ENCODE measurements at places on chromosomes 13 and 19. TPM values are rescaled to one million over a fixed set of nuclear protein-coding genes. Genes with fewer than 3 reads are reported as not detected.
A peak's percentile ranks its signal among the peaks of the same experiment; 100 is the strongest.

Gene MYBPC2
- total RNA-seq = not detected

Gene PEX11G
- 2.2 TPM for total RNA-seq

Gene DHRS12
- total RNA-seq = 4.9 TPM

DNA sequence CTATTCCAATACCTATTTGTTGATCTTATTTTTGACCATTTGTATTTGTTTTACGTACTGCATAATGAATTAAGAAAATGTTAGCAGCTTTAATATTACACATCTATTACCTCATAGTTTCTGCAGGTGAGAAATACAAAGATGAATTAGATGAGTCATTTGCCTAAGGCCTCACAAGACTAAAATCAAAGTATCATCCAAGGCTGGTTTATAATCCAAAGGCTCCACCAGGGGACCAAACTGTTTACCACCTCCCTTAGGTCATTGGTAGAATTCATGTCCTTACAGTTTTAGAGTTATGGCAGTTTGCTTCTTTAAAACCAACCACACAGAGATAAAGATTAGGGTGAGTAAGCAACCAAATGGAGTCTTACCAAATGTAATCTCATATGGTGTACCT lies 848.1 kb downstream of the SLITRK6 start:
- no peak overlapping the region for H3K4me3 ChIP-seq
- no peak for DNase-seq
- no peaks in the 10 kb centered on the region for H3K4me1 ChIP-seq
- H3K27me3 ChIP-seq = no peaks in the 10 kb centered on the region
- no peaks in the 10 kb centered on the region for H3K36me3 ChIP-seq

Gene DOCK6
- 48.2 TPM for total RNA-seq

GRCh38 chr19:38849147-38849859 lies 483 bp downstream of the HNRNPL start:
- H3K27me3 ChIP-seq = no peaks in the 10 kb centered on the region
- peaks cover 25% of the 10 kb centered on the region for H3K36me3 ChIP-seq
- peaks cover 30% of the 10 kb centered on the region for H3K4me1 ChIP-seq

- H3K27ac ChIP-seq = peak overlapping the region; percentile 30
- H3K36me3 ChIP-seq = no peaks in the 10 kb centered on the region
- DNase-seq = peak; percentile 60
- H3K4me1 ChIP-seq = peaks cover 8% of the 10 kb centered on the region
- H3K4me3 ChIP-seq = no peak overlapping the region
Observed at GRCh38 chr13:78022164-78022877, 103.7 kb upstream of the EDNRB start.

Gene ZNF763
- not detected for total RNA-seq

All from astrocyte (in vitro differentiated cells and primary cell).